ENCODE measurements at places on chromosomes 5 and 9.

DNA sequence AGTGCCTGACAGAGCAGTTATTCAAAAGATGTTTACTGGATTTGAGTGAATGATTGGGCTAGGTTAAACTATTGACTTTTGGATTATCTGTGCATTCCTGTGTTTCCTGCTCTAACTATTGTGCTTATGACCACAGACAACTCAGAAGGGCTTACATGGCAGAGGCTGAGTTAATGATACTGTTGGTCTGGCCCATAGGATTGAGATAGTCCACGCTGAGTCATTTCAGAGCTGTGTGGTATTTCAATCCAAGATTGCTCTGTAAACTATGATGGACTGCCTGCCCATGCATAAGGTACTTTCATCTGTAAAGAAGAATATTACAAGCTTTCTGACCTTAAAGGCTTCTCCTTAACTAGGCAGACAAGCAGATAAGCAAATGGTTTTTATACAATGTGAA, 49.1 kb upstream of the SLIT3 start:
- DNase-seq = peak; percentile 74

GRCh38 chr5:138449501-138450239, 10.8 kb downstream of the REEP2 start:
- DNase-seq = peak; percentile 33

DNA sequence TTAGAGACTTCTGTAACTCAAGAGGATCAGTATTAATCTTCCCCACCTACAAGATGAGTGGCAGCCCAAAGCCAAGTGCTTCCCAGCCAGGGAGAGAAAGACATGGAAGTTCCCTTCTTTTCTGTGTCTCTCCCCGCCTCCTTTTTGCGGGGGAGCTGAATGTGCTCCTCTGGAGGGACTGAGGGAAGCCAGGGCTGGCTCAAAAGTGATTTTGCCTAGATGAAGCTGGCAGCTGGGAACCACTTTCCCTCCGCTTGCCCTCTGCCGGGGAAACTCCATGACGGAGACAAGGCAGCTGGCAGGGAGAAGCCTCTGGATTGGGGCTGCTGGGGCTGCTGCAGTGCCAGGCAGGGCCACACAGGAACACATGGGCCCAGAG, 24.4 kb downstream of the EGR1 start:
- no peak for DNase-seq

- peak; percentile 84 for DNase-seq
These were observed 96.7 kb downstream of the EDIL3 start for GRCh38 chr5:84287951-84288350.

DNA sequence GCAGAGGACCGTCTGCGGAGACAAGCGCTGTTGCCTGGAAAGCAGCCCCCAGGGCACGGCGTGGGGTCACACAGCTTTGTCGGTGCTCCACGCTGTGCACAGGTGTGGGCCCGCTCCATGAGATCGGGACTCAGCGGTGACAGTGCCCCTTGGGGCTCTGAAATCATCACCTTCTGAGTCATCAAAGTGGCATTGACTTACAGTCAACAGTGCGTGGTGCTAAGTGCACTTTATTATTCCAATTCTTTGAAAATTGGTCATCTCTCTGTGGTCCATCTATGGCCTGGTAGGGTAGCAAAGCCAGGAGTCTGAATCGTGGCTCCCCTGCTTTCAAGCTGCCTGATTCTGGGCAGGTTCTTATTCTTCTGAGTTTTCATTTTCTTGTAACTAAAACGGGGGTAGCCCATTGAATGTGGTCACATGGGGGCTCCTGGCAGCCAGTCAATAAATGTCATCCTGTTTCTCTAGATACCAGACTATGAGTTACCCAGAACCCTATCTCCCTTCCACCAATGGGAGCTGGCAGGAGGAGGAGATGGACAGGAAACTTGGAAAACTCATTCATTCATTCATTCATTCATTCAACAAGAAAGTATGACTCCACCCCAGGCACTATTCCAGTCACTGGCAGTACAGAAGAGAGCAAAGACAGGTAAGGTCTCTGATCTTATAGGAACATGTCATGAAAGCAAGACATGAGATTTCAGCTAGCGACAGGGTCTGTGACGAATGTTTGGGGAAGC, 20.3 kb upstream of the UNC5A start:
- no peak for DNase-seq

DNA sequence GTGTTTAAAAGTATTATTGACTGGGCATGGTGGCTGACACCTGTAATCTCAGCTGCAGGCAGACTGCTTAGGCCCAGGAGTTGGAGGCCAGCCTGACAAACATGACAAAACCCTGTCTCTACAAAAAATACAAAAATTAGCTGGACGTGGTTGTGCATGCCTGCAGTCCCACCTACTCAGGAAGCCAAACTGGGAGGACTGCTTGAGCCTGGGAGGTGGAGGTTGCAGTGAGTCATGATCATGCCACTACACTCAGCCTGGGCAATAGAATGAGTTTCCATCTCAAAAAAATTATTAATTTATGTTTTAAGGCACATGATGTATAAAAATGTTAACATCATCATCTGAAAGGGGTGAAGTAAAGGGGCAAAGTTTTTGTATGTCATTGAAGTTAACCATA, 49.7 kb upstream of the FNIP1 start:
- peak; percentile 58 for DNase-seq

DNA sequence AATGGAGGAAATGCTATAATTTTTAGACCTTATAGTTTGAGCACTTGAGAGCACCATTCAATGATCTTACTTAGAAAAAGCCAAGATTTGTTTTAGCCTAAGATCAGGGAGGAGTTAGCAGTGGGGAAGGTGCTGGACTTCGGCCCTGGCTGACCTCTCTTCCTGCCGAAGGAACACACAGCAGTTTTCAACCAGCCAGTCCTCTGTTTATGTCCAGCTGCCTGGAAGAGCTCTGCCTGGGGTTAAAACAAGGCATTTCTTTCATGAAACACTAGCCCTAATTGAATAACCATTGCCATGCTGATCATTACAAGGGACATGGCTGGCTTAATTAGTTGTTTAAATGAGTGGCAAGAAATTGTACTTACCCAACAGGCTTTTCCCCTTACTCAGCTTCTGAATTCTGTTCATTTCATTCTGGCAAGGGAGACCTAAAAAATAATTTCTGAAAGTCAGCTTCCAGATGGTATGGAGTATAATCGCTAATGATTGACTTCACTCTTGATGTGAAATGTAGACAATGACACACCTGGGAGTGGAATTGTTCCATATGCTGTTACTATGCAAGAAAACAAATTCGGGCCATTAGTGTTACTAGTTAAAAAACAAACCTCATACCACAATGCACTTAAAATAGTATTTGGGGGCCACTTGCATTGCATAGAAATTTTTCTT, 514.2 kb downstream of the SPOCK1 start:
- no peak for DNase-seq

DNA sequence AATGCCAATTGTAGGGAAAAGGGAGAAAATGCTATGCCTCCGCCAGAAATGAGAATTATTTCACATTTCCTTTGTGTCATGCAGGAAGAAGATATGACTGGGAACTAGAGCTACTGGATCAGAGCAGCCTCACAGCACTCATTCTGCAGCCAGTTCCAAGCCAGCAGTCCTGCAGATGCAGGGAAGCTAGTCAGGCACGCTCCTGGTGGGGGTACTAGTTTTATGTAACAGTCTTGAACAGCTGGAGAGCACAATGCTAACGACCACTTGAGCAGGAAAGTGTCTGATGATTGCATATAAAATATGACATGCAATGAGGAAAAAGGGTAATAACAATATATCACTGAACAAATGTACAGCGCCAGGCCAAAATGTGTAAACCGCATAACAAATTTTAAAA, 21.7 kb downstream of the CDH10 start:
- no peak for DNase-seq

GRCh38 chr5:958701-959571, 49.7 kb upstream of the NKD2 start:
- DNase-seq = no peak

DNA sequence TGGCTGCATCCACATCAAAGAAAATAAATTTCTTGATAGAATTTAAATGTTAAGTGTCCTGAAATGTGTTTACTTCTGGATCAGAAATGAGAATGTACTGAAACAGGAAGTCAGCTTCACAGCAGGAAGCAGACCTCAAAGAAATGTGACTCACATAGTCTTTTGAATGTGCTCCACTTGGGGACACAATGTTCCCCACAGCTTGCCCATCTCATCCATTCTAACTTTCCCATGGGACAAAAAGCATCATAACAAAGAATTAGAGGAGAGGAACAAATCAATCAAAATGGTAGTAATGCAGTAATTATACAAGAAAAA, 85.7 kb downstream of the GRAMD2B start:
- no peak for DNase-seq

DNA sequence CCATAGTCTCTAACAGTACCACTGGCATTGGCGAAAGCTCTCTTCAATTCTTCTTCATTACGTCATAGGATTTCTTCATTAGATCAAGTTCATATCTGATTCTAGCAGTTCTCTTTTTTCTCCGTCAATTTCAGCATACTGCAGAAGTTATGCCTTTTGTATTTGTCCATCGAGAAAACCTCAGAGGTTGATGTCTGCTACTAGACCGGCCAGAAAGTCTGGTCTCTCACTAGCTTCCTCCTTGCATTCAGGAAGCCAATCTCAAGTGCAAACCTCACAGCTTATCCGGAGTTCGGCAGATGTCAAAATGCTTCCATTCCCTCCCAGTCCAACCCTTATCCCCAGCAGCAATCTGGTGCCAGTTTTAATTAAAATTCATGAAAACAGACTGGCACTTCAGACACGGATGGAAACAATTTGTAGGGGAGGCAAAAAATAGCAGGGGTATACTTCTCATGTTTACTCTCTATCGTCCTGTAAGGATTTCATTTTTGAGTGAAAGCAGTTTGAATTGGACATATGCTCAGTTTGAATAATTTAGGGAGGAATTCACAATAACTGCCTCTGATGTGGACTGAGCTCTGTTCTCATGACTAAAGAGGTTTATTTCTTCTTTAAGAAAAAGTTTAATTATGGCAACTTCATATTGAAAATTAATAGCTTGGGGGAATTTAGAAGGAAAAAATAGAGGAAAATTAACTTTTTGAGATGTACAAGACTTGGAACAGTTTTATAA, 56.4 kb upstream of the TMC1 start:
- DNase-seq = no peak

DNA sequence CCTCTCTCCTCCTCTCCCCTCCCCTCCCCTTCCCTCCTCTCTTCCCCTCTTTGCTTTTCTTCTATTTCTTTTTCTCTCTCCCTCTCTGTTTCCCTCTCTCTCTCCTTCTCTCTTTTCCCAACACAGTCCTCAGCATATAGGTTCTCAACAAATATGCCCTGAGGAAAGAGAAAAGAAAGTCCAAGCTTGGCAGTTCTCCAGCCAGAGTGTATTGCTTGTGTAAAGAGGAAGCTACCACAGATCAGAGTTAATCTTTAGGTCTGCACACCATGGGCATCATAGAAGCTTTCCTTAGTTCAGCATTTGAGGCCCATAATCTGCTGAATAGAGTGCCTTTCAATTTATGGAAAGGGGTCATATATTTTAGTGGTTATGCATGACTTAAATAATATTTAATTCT, 382.8 kb upstream of the WWC1 start:
- DNase-seq = no peak

All from foreskin keratinocyte (primary cell).